ENCODE measurements at places on chromosomes 2 and 18. TPM values are rescaled to one million over a fixed set of nuclear protein-coding genes. Genes with fewer than 3 reads are reported as not detected.

DNA sequence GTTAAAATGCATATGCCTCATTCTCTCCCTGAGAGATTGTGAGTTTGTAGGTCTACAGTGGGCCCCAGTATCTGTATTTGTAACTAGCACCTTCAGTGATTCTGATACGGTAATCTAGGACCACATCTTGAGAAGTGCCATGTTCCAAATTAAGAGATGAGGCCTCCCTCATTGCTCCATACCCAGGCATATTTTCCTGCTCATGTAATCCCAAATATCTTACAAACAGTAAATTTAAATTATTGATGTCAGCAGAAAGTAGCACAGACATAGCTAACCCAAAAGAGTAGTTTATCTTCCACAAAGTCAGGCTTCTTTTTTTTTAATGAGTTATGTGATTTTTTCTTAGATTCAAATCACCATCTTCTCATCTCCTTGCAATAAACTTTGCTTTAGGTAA lies 263.8 kb downstream of the SETBP1 start:
- no peak for DNase-seq

DNA sequence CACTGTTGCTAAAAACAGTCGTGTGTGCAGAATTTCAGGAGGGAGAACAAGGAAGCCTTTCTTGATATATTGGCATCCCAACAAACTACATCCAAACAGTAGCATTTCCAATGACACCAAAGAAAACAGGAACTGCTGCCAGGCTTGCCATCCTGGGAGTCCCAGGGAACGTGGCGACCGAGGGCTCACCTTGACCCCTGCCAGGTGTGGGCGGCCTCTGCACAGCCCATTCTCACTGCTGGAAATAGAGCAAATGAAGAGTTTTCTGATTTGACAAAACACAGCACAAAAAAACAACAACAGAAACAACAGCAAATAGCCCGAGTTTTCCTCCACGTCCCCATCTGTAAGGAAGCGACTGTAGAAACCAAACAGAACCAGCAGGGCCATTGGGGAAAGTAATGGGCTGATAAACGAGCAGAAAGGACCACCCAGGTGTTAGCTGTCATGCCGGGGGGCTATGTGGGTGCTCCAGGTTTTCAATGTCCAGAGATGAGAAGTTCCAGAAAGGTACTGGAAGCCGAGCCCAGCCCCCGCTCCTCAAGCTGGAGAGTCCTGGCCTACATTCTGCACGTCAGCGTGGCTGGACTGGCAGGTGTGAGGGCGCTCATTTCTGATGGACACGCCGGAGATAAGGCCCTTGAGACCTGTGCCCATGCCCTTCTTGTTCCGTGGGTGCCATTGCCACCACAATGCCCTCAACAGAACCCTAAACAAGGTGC lies 80.8 kb downstream of the TWIST2 start:
- DNase-seq: no peak

DNA sequence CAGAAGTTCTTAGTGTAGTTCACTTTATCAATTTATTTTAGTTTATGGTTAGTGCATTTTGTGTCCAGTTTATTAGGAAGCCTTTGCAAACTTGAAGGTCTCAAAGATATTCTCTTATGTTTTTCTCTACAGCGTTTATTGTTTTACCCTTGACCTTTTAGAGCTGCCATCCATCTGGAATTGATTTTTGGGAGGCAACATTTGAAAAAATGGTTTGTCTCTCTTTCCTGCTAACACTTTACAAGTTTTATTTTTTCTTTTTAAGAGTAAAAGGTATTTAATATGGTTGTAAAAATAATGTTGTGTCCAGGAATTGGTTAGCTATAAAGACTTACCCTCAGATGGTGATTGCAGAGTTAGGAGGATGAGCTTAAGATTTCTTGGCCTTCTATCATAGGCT lies 14.0 kb downstream of the GORASP2 start:
- no peak for DNase-seq

GRCh38 chr2:67322353-67323001 lies 74.7 kb upstream of the ETAA1 start:
- no peak for DNase-seq

ZBTB7C gene
- 2.2 TPM for polyA plus RNA-seq

SNTG2 gene
- 0.51 TPM for polyA plus RNA-seq
